ENCODE measurements at places on chromosomes 12 and 14. TPM values are rescaled to one million over a fixed set of nuclear protein-coding genes. Genes with fewer than 3 reads are reported as not detected.

Gene CABP1
- 0.22 TPM for total RNA-seq

Gene CLMN
- 5.6 TPM for total RNA-seq

Gene KRT6C
- total RNA-seq: not detected

Gene HOXC9
- total RNA-seq: 11.1 TPM

Gene COCH
- total RNA-seq: 21.4 TPM

Gene POTEG
- not detected for total RNA-seq

Gene GAS2L3
- total RNA-seq: 9.2 TPM

Gene NOVA1
- 4.6 TPM for total RNA-seq

Gene ANKRD52
- total RNA-seq: 39.0 TPM

Gene PRIMA1
- total RNA-seq: 0.39 TPM

Gene ASB8
- 19.5 TPM for total RNA-seq

Gene TOMM20L
- total RNA-seq: not detected

Gene KCTD10
- 44.0 TPM for total RNA-seq

Gene IL26
- total RNA-seq: not detected

Gene B4GALNT1
- total RNA-seq: 53.0 TPM

Gene SLC6A15
- total RNA-seq: 3.0 TPM

Gene PRICKLE1
- 0.85 TPM for total RNA-seq

Gene TSPAN19
- not detected for total RNA-seq

Gene ASB2
- total RNA-seq: 3.5 TPM

Gene CIROP
- total RNA-seq: not detected

Gene PLEKHG7
- total RNA-seq: 0.06 TPM

Gene PRKCH
- 4.4 TPM for total RNA-seq

Gene CMTM5
- total RNA-seq: not detected

Gene POLR3B
- total RNA-seq: 5.2 TPM

Gene LMNTD1
- not detected for total RNA-seq

Gene VDR
- total RNA-seq: 2.6 TPM

Gene TULP3
- total RNA-seq: 21.9 TPM

Gene SLC25A21
- total RNA-seq: 0.35 TPM

Gene LALBA
- total RNA-seq: not detected

Gene TMEM119
- 0.09 TPM for total RNA-seq

Gene KLHL33
- 0.02 TPM for total RNA-seq

Gene TESPA1
- total RNA-seq: not detected

Measured in A549 treated with CORT108297 at 1 μM for 4 hours (cell line).